ENCODE measurements at places on chromosomes 2 and 18.

DNA sequence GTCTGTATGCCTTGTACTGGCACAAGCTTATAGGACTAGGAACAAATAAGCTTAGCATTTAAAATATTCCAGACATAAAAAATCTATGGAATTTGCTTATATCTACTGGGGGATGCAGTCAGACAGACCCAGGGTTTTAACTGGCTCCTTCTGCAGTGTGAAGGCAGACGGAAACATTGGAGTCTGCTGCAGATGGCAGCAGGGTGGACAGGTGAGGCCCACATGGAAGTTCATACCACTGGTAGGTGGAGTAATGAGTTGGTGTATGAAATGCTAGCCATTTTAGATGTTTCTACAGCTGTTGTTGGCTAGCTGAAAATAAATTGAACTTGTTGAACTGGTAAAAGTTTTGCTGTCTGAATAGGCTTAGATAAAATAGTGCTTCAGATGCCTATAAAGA is 17.7 kb downstream of the SPTBN1 start:
- DNase-seq, result no peak

GRCh38 chr2:224887141-224887540 is 155.1 kb downstream of the DOCK10 start:
- DNase-seq, result no peak

- DNase-seq, result peak; percentile 14
These were observed 996 bp downstream of the TGFBRAP1 start for GRCh38 chr2:105328281-105329196.

- DNase-seq, result no peak
These were observed 188.6 kb downstream of the ARL4C start for GRCh38 chr2:234308073-234308812.

GRCh38 chr2:126796931-126797621 is 101.6 kb upstream of the TEX51 start:
- DNase-seq, result no peak

DNA sequence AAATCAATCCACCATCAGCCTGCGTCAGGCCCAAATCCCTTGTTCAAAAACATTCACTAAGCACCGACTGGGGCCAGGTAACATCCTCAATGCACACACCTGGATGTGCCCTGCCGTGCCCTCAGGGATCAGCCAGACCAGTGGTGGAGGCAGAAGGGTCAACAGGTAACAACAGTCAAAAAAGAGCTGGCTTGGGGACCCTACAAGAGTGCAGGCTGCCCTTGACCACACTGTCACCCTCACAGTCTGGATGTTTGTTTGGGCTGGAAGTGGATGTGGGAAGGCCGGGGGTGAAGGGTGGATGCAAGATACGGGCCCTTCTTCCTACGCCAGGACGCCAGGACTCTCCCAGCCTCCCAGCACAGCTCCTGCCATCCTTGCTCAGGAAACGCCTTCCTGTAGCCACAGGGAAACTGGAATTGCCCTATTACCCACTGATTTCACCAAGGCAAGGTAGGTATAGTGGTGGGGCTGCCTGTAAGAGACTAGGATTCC is 2.7 kb downstream of the BIN1 start:
- no peak for DNase-seq

DNA sequence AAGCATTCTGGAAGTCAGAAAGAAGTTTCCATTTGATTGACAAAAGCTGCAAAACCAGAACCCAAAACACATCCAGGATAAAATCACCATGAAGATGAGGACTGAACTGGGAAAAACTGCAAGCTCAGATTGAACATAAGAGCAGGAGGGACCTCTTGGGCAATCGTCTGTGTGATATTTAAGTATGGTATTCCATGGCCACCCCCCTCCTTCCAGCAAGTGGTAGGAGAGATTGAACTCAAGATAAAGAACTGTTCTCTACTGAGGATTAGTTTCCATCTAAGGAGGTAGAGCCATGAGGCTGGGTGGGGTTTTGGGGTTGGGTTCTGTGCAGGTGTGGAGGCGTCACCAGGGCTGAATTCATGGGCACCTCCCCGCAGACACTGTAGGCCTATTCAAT is 251.1 kb downstream of the NCKAP5 start:
- no peak for DNase-seq

GRCh38 chr2:29130295-29130694 is 15.1 kb downstream of the CLIP4 start:
- peak; percentile 62 for DNase-seq

GRCh38 chr2:163570391-163570790 is 165.4 kb downstream of the FIGN start:
- DNase-seq, result no peak

GRCh38 chr2:37466533-37467222 is 122.2 kb downstream of the QPCT start:
- no peak for DNase-seq

GRCh38 chr2:86617153-86617552 is 6.5 kb downstream of the RNF103 start:
- DNase-seq, result no peak

GRCh38 chr2:6233993-6234392 is 541.8 kb downstream of the SOX11 start:
- DNase-seq, result no peak

GRCh38 chr2:128469875-128470274 is 151.2 kb upstream of the HS6ST1 start:
- DNase-seq, result no peak

DNA sequence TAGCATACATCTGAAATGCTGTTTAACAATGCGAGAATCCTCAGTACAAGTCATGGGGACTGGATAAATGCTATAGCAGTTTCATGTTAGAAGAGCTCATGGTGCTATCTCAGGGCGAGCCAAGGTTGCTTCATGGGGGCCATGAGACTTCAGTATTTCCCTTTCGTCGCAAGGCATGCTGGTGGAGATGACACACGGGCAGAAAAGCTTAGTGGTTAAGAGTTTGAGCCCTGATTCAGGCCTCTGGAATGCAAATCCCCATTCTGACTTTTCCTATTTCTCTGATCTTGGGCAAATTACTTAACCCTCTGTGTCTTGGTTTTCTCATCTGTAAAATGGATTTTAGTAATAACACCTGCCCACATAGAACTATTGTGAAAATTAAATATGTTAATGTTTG is 57.4 kb upstream of the EPHA4 start:
- DNase-seq, result no peak
